Panc1 (cell line): ENCODE measurements at places on chromosomes 12 and 14.
A peak's percentile ranks its signal among the peaks of the same experiment; 100 is the strongest.

DNA sequence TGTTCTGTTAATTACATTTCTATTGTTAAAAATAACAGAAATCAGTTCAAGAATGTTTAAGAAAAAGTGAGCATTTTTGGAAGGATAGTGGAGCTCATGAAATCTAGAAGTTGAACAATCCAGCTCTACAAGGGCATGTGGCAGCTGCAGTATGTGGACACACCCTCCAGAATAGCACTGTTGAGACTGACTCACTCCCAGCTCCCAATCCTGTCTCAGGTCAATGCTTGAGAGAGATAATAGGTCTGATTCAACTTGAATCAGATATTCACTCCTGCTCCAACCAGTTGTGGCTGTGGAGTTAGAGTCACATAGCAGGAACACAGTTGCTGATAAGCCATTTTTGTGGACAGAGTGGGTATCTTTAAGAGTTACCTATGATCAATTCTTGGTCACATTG lies 113.0 kb upstream of the NTF3 start:
- no peak for DNase-seq

DNA sequence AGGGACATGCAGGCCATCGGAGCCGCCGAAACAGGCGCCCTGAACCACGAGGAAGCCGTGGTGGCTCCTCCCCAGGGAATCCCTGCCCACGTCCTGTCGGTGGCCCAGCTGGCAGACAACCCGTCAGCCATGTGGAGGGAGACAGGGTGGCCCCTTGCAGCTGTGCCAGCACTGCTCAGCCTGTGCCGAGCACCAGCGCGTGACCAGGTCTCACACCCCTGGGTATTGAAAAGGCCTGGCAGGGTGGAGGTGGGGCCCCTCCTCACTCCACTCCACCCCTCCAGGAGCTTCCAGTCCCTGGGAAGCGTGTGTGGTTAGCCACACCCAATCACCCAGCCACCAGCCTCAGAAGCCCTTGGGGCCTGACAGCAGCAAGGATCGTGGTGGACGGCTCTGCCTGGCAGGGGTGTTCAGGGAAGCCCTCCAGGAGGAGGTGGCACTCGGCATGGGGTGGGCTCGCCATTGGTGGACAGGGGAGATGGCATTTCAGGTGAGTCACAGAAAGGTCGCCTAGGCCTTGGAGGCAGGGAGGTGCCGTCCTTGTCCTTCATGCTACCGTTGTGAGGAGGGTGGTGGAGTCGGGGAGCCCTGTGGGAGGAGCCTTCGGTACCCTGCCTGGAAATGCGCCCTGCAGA lies 12.3 kb upstream of the DLK1 start:
- DNase-seq = no peak

DNA sequence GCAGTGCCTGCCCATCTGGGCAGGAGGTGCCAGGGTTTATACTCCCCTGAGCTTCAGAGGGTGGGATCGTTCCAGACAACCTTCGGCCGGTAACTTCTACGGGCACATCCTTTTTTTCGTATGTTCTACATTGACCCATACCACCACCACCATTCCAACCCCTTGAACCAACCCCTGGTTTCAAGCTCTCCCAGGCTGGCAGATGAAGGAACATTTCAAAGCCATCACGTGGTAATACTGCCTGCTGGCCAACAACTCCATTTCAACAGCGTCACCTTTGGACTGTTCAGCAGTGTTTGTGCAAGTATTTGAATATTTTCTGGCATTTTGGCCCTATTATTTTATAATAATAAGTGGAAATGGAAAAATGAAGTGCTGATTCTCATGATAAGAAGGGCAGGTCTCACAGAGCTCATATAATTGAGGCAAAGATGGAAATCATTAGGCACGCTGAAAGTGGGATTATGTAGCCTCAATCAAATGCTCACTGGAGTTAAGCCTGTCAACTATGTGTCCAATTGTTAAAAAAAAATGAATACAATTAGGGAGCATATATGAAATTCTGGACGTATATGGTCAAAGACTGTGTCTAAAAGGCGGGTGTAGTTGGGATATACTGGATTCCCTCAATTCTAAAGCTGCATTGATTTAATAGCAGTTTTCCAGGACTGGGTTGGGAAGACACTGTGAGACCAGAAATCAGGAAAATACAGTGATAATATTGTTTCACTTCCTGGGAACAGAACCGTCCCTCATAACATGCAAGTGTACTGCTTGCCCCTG lies 162.1 kb downstream of the ZFP36L1 start:
- no peak for DNase-seq

- DNase-seq = no peak
These were observed 51.3 kb upstream of the STXBP6 start for GRCh38 chr14:25101276-25101675.

GRCh38 chr12:46516933-46517578 lies 144.5 kb upstream of the SLC38A2 start:
- DNase-seq = no peak

- peak; percentile 32 for DNase-seq
These were observed 152.3 kb downstream of the MSRB3 start for GRCh38 chr12:65430571-65431306.

- DNase-seq = no peak
These were observed 25.0 kb downstream of the SLC15A4 start for GRCh38 chr12:128798571-128799341.

- no peak for DNase-seq
These were observed 37.0 kb downstream of the B4GALNT3 start for GRCh38 chr12:496736-497135.

- DNase-seq = no peak
These were observed 175.1 kb upstream of the GZMB start for GRCh38 chr14:24809135-24809534.

- no peak for DNase-seq
These were observed 243.0 kb upstream of the TMTC1 start for GRCh38 chr12:30026621-30027234.
